ENCODE measurements at places on chromosomes 7 and 10. TPM values are rescaled to one million over a fixed set of nuclear protein-coding genes. Genes with fewer than 3 reads are reported as not detected.

CTBP2 gene
- total RNA-seq = 36.7 TPM

PDK4 gene
- total RNA-seq = 34.8 TPM

ASB4 gene
- total RNA-seq = 2.9 TPM

TACR2 gene
- 0.10 TPM for total RNA-seq

CNNM1 gene
- total RNA-seq = 0.20 TPM

CCL24 gene
- 1.2 TPM for total RNA-seq

CLDN4 gene
- total RNA-seq = 75.4 TPM

INHBA gene
- 6.5 TPM for total RNA-seq

OSBPL3 gene
- 9.7 TPM for total RNA-seq

RAMP3 gene
- total RNA-seq = 3.5 TPM

ACHE gene
- 9.8 TPM for total RNA-seq

EPO gene
- total RNA-seq = not detected

- no peak for DNase-seq
These were observed 30.6 kb upstream of the PLEKHA1 start for GRCh38 chr10:122343936-122344335.

GRCh38 chr10:129958148-129958628 is 5.9 kb downstream of the EBF3 start:
- peak; percentile 60 for DNase-seq

DNA sequence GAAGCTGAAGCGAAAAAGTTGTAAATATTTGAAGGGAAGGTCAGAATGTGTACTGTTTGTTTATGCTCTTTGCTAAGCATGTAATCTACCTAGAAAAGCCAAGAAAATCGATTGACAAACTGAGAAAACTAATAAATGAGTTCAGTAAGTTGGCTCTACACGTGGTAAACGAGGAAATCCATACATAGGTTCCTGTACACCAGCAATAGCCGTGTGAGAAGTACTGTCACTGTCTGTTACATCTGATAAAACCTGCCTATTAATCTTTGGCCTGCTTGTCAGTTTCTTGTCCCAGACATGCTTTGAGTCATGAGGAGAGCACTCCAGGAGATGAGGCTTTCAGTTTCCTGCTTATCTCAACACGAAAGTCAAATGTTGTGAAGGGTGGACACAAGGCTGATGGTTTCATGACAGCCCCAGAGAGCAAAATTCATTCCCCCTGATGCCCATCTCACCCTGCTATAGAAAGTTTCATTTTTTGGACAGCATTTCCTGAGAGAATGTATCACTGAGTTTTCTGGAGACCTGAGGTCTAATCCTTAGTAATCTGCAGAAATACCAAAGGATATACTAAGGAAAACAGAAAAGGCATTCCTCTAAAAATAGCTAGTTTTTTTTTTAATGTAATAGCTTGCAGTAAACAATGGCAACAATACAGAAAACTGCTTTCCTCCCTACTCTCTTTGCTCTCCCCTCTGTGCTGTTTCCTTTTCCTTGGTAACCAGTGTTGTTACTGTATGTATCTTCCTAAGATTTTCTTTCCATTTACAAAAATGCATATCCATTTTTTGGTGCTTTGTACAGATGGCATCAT is 18.8 kb downstream of the BMPR1A start:
- peak; percentile 27 for DNase-seq

- DNase-seq = peak; percentile 48
These were observed 10.5 kb upstream of the TTYH3 start for GRCh38 chr7:2621061-2621828.

GRCh38 chr7:5780801-5781496 is 514 bp downstream of the RNF216 start:
- no peak for DNase-seq

DNA sequence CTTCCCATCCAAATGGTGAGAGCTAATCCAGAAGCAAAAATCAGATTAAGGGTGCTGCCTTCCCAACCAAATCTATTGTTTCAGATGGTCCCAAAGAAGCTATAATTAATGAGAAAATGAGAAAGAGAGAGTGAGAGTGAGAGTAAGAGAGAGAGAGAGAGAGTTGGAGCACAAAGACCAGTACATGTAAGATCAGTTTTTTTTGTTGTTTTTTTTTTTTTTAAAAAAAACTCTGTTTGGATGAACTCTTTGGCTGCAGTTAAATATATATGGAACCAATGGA is 305.6 kb downstream of the PTEN start:
- DNase-seq = no peak

- no peak for DNase-seq
These were observed 222.9 kb downstream of the GLRX3 start for GRCh38 chr10:130358981-130359650.

- DNase-seq = peak; percentile 76
These were observed 27.3 kb downstream of the UBE2H start for GRCh38 chr7:129925416-129926002.

- DNase-seq = no peak
These were observed 3.9 kb upstream of the CDK6 start for GRCh38 chr7:92840316-92840715.

DNA sequence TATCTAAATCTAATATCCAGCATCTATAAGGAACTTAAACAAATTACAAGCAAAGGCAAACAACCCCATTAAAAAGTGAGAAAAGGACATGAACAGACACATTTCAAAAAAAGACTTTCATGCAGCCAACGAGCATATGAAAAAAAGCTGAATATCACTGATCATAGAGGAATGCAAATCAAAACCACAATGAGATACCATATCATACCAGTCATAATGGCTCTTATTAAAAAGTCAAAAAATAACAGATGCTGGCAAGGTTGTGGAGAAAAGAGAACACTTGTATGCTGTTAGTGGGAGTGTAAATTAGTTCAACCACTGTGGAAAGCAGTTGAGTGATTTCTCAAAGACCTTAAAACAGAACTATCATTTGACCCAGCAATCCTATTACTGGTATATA is 334.4 kb upstream of the CACNA2D1 start:
- DNase-seq = no peak

DNA sequence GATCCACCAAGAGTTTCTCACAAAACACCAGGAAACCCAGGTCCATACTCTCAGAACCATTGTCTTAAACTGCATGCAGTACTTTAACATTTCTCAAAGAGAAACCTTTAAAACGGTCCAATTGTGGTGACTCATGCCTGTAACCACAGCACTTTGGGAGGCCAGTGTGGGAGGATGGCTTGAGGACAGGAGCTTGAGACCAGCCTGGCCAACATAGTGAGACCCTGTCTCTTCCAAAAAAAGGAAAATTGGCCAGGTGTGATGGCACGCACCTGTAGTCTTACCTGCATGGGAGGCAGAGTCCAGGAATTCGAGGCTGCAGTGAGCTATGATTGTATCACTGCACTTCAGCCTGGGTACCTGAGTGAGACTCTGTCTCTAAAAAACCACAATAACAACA is 97.5 kb upstream of the OIT3 start:
- DNase-seq = no peak

DNA sequence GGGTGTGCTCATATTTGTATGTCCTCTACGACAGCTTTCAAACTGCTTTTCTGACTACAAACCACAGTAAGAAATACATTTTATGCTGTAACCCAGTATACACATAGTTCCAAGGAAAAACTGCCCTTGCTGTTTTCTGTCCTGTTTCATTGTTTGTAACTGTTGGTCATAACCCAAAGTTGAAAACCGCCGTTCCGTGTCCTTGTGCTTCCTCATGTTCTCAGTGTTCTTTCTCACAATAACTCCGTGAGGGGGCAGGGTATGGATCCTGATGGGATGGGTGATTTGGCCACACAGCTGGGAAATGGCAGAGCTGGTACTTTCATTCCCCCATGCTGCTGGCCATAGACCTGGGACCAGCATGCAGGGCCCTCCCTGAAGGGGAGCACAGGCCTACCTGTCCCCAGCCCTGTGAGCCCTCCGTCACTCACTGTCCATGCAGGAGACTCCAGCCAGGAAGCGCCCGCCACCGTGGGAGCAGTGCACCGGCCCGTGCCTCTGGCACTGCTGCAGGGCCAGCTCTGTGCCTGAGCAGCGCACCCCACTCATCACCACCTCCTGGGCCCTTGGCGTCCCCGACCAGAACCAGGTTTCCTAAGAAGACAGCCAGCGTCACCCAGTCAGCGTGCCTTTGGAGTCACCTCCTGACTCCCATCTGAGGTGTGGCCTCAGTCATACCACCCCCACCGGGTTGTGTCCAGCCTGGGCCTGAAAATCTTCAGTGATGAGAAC is 12.7 kb downstream of the LOXL4 start:
- no peak for DNase-seq

DNA sequence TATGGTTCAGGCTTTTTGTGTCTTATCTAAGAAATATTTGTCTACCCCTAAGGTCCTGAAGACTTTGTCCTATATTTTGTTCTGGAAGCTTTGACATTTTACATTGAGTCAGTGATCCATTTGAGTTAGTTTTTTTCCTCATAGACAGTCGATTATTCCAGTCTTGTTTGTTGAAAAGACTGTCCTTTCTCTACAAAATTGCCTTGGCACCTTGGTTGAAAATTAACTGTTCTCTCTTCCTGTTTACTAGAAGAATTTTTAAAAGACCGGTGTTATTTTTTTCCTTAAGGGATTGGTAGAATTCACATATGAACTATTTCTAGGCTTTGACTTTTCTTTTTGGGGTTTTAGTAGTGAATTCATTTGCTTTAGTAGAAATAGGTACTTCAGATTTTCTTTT is 12.0 kb downstream of the PLEKHA1 start:
- DNase-seq = no peak

- DNase-seq = no peak
These were observed at the start of gene FAM170B for GRCh38 chr10:49133706-49134248. TSS of gene FAM170B (minus strand) at chr10:49134021. CDS start at chr10:49133918, 103 bp downstream.

- no peak for DNase-seq
These were observed 87.4 kb downstream of the CELF2 start for GRCh38 chr10:11104772-11105675.

GRCh38 chr10:75281974-75282373 is 46.2 kb upstream of the COMTD1 start:
- DNase-seq = no peak

DNA sequence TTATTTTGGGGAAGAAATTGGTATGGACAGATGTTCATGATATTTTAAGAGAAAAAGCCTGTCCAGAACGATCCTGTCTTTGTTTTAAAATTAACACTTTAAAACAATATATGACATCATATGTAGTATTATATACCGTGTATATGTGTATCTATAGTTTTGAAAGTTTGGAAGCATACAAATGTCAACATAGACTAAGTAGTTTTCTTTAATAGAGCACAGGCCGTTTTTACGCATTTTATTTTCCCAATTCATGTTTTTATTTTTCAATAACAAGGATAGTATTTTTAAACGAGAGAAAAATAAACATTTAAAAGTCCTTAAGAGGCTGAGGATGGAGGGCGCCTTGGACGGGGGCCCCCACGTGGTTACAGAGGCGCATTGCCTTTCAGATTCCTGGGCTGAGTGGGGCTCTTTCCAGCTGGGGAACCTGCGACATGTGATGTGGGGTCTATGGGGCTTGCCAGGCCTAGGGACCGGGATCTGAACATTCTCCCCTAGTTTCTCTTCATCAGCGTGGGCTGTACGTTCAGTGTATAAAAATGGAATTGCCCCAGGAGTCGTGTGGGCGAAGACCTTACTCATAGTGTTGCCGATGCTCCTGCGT is 127.8 kb upstream of the ZNF746 start:
- DNase-seq = no peak

GRCh38 chr10:124236816-124237215 is 143.4 kb upstream of the CHST15 start:
- no peak for DNase-seq

DNA sequence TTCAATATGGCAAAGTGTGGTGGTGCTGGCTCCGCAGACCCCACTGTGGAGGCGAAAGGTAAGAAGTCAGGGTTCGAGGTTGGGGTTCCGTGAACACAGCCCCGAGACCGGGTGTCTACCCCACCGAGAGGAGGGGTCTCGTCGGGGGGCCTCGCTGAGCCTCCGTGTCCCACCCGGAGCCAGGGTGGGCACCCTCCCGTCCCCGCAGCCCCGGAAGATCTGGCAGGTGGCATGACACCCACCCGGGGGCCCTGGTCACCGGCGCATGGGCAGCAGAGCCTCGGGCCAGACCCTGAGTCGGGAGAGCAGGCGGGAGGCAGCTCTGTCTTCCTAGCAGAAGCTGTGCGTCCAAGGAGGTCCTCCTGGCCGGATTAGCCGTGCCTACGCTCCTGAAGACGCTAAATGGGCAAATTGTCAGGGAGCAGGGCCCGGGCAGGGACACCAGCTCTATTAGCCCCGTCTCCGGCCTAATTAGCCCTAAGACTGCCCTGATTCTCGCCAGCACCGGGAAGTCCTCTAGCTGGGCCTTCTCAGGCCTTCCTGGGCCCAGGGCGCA is 56.4 kb downstream of the UNCX start:
- DNase-seq = no peak

GRCh38 chr10:24762161-24762924 is 38.7 kb upstream of the ARHGAP21 start:
- no peak for DNase-seq

GRCh38 chr10:124026589-124026939 is 66.8 kb downstream of the CHST15 start:
- DNase-seq = no peak

GRCh38 chr7:30309842-30310435 is 25.5 kb downstream of the ZNRF2 start:
- no peak for DNase-seq

DNA sequence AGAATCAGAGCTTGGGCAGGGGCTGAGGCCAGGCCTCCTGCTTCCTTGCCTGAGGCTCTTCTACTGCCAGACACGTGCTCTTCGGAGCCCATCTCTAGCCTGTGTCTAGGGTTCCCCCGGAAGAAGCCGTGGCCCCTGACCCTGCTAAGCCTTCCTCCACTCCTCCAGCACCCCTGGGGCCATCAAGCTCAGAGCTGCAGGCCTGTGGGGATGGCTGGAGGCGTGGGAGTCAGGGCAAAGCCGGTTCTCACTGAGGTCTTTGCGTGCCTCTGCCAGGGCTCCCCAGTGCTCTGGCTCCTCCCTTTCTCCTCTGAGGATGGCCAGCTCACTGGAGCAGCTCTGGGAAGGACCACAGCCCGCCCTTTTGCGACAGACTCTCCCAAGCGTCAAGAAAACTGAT is 34.4 kb downstream of the GHRHR start:
- DNase-seq = no peak
